Naive B cell (primary cell): ENCODE measurements at places on chromosomes 16 and 17.

DNA sequence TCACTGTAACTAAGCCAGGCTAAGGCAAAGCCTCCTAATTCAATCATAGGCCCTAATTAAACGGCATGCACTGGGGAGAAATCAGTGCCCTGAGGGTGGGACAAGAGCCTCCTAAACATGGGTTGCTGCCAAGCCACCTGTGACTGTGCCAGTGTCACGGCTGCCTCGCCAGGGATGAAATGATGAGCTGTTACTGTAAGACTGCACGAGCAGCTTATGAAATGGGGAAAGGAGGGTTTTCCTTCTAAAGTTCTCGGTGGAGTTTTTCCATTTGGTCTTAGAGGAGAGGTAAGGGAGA, 12.7 kb downstream of the TMEM11 start:
- H3K4me1 ChIP-seq, result peaks cover 43% of the 10 kb centered on the region
- H3K27ac ChIP-seq, result no peak overlapping the region
- H3K36me3 ChIP-seq, result peaks cover 9% of the 10 kb centered on the region
- H3K27me3 ChIP-seq, result no peaks in the 10 kb centered on the region
- no peak for DNase-seq

GRCh38 chr17:11331547-11332513, 90.8 kb downstream of the SHISA6 start:
- no peak for DNase-seq
- H3K4me3 ChIP-seq, result no peak overlapping the region
- no peak overlapping the region for H3K27ac ChIP-seq
- no peaks in the 10 kb centered on the region for H3K4me1 ChIP-seq
- no peaks in the 10 kb centered on the region for H3K27me3 ChIP-seq
- no peaks in the 10 kb centered on the region for H3K36me3 ChIP-seq

GRCh38 chr16:66390346-66391108, 24.0 kb downstream of the CDH5 start:
- no peak for DNase-seq
- H3K4me1 ChIP-seq, result no peaks in the 10 kb centered on the region
- no peak overlapping the region for H3K4me3 ChIP-seq
- H3K27me3 ChIP-seq, result peaks cover 14% of the 10 kb centered on the region
- H3K27ac ChIP-seq, result no peak overlapping the region

- no peak for DNase-seq
- no peak overlapping the region for H3K27ac ChIP-seq
- H3K36me3 ChIP-seq, result no peaks in the 10 kb centered on the region
Observed at GRCh38 chr16:57482845-57483545, 3.3 kb downstream of the DOK4 start.

- H3K27ac ChIP-seq, result no peak overlapping the region
- DNase-seq, result peak; percentile 12
- H3K4me1 ChIP-seq, result peaks cover 6% of the 10 kb centered on the region
- H3K4me3 ChIP-seq, result no peak overlapping the region
Observed at GRCh38 chr17:43880420-43880991, 26.8 kb downstream of the MPP2 start.

GRCh38 chr17:81910840-81911276, 341 bp downstream of the PCYT2 start:
- no peaks in the 10 kb centered on the region for H3K36me3 ChIP-seq
- no peaks in the 10 kb centered on the region for H3K27me3 ChIP-seq
- peak overlapping the region; percentile 83 for H3K27ac ChIP-seq
- H3K4me3 ChIP-seq, result peak overlapping the region; percentile 91
- DNase-seq, result no peak
- peaks cover 13% of the 10 kb centered on the region for H3K4me1 ChIP-seq

GRCh38 chr17:79902146-79902791, 63.0 kb upstream of the CBX4 start:
- no peak overlapping the region for H3K4me3 ChIP-seq
- DNase-seq, result no peak
- H3K36me3 ChIP-seq, result no peaks in the 10 kb centered on the region
- no peaks in the 10 kb centered on the region for H3K4me1 ChIP-seq
- H3K27ac ChIP-seq, result no peak overlapping the region
- H3K27me3 ChIP-seq, result peaks cover 64% of the 10 kb centered on the region

- H3K36me3 ChIP-seq, result no peaks in the 10 kb centered on the region
- peaks cover 14% of the 10 kb centered on the region for H3K27me3 ChIP-seq
- H3K4me3 ChIP-seq, result no peak overlapping the region
Observed at GRCh38 chr17:15963670-15964110, 18.8 kb downstream of the ADORA2B start.

DNA sequence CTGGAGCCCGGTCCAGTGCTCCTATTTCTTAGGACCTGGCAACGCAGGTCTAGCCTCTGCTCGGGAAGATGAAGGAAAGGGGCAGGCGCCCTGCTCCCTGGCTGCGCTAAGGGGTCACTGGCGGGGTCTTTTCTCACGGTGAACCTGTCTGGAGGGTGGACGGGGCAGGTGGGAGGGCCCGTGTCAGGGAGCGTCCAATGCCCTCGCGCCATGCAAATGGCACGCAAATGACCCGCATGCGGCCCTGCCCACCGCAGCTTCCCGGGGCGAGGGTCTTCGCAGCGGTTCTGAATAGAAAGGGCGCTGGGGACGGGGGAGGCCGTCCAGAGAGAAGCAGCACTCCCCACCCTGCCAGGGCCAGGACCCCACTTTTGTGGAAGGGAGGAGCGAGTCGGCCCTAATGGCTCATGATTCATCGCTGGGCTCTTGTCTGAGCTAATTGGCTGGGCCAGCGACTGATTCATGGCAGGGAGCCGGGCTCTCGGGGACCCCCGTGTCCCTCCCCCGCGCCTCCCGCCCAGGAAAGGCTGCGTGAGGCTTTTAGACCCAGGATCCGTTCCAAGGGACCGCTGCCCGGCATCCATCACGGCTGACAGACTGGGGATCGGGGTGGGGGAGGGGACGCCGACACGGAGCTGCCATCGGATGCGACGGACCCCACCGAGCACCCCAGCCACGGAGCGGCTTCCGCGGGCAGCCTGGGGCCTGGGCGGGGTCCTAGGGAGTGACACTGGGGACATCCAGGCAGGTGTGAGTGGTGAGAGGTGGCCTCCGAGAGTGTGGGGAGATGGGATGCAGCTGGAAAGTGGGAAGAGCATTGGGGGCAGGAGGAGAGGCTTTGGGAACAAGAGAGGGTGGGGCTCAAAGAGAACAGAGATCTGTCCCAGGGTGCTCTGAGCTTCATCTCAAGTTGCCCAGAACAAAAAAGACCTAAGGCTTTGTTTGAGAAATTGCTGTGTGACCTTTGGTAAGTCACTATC, 25.0 kb upstream of the NGFR start:
- H3K27me3 ChIP-seq, result peaks cover 97% of the 10 kb centered on the region
- peak overlapping the region; percentile 29 for H3K4me3 ChIP-seq
- peaks cover 4% of the 10 kb centered on the region for H3K36me3 ChIP-seq
- peaks cover 13% of the 10 kb centered on the region for H3K4me1 ChIP-seq
- no peak for DNase-seq

GRCh38 chr17:65703891-65704290, 142.4 kb upstream of the AXIN2 start:
- H3K36me3 ChIP-seq, result no peaks in the 10 kb centered on the region
- no peaks in the 10 kb centered on the region for H3K4me1 ChIP-seq
- no peak overlapping the region for H3K27ac ChIP-seq
- H3K27me3 ChIP-seq, result peaks cover 7% of the 10 kb centered on the region
- H3K4me3 ChIP-seq, result no peak overlapping the region

DNA sequence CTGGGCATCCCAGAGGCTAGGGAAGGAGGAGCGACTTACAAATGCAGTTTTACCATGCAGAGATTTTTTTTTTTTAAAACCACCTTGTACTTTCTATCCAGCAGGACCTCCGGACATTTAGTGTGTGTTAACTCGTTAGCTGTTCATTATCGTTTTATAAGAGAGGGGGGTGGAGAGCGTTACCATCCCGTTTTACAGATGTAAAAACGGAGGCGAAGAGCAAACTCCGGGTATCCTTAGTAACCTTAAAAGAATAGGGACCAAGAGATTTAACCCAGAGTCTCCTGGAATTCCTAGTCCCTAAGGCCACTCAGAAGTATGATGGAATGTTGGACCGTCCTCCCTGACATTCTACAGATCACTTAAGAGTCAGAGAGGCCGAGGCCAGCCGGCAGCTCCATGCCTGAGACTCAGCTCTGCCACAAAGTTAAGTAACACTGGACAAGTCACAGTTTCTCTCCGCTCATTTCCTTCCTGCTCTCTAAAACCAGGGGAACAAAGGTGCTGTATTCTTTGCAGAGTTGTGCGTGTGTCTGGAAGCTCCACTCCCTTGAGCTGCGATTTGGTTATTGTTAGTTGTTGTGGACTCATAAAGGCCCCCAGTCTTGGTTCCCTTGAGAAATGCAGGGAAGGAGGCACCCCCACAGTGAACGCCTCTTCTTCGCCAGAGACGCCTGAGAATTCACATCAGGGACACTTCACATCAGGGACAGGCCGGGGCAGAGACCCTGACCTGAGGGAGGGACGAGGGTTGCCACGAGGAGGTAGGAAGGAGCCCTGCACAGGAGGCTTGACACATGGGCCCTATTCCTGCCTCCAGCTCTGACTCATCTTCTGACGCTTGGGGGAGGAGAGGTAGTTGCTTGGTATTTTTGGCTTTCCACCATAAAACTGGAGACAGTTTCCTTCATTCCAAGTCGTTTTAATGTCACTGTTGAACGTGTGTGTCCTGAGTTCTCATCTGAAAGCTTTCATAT, 1.2 kb downstream of the DUSP14 start:
- H3K4me1 ChIP-seq, result peaks cover 17% of the 10 kb centered on the region
- peak overlapping the region; percentile 95 for H3K27ac ChIP-seq
- peak overlapping the region; percentile 96 for H3K4me3 ChIP-seq

DNA sequence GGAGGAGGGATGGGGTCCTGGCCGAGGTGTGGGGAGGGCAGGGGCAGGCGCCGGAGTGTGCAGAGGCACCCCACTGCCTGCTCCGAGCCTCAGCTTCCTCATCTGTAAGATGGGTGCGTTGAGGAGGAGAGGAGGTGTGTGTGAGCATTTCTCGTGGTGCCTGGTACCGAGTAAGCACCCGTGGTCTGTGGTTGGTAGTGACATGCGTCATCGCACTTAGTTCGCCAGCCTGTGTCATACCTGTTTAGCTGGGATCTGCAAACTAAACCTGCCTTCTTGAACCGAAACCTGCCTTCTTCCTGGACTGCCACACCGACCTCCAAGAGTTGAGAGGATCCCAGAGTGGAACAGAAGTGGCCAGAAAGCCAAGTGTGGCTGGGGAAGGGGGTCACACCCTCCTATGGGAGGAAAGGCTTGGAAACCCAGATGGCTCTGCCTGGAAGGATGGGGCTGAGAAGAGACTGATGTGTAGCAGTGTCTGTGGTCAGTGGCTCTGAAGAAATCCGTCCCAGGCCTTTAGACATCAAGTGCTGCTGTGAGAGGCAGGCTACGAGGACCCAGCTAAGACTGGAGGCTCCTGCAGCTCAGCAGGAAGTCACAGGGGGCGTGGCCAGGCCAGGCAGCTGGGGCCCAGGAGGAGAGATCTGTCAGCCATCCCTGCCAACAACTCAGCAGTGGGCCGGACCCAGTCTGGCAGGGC, 162.6 kb upstream of the PLCG2 start:
- H3K27ac ChIP-seq, result peak overlapping the region; percentile 60
- H3K27me3 ChIP-seq, result no peaks in the 10 kb centered on the region
- H3K36me3 ChIP-seq, result no peaks in the 10 kb centered on the region

GRCh38 chr16:76490036-76490639, 212.9 kb downstream of the CNTNAP4 start:
- H3K36me3 ChIP-seq, result no peaks in the 10 kb centered on the region
- no peaks in the 10 kb centered on the region for H3K27me3 ChIP-seq
- H3K4me3 ChIP-seq, result no peak overlapping the region
- no peaks in the 10 kb centered on the region for H3K4me1 ChIP-seq

- no peak for DNase-seq
- no peak overlapping the region for H3K4me3 ChIP-seq
- no peaks in the 10 kb centered on the region for H3K27me3 ChIP-seq
- H3K36me3 ChIP-seq, result no peaks in the 10 kb centered on the region
- H3K27ac ChIP-seq, result no peak overlapping the region
Observed at GRCh38 chr16:88839745-88840599, 16.8 kb downstream of the GALNS start.
